ENCODE measurements at places on chromosomes 1 and 21.
A peak's percentile ranks its signal among the peaks of the same experiment; 100 is the strongest.

GRCh38 chr1:99305626-99306025 lies 41.3 kb downstream of the PLPPR4 start:
- DNase-seq, result no peak

GRCh38 chr1:226643177-226643576 lies 94.6 kb downstream of the STUM start:
- peak; percentile 71 for DNase-seq

DNA sequence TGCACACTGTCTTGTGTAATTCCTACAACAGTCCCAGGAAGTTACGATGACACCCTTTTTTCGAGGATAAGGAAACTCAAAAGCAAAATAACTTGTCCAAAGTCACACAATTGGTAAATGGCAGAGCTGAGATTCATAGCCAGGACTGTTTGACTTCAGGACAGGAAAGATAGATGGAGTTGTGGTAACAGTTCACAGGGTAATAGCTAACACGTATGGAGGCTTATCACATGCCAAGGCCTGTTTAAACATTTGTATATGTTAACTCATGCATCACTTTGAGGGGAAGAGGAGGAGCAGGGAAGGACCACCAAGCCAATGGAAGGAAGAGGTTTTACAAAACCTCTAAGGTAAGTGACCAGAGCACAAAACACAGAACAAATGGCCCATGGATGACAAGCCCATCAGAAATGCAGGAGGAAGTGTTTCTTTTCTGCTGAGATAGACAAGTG lies 2.8 kb downstream of the DHCR24 start:
- no peak for DNase-seq

DNA sequence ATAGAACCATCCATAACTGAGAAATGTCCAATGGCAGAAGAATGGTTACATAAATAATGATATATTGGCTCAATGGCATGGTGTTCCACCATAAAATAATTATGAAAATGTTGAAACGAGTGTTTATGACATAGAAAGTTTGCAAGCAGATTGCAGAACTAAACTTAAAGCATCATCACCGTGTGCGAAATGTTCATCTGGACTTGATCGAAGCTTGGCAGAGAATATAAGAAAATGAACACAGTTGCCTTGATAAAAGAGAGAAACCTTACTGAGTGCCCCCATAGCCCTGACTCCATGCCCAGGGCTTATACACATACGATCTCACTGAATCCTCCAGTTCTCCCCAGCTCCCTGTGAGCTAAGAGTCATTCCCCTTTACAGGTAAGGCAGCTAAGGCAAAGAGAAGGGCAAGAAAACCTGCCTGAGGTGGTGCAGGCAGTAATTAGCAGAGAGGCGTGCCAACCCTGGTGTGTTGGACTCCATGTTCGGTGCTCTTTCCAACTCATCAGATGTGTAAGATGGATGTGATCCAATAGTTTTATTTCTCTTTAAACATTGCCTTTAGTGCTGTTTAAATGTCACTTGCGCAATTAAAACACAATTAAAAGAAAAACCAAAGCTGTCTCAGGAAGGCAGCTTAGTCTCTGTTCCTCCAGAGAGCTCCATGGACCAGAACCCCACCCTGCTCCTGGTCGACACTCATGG lies 21.8 kb upstream of the SPOCD1 start:
- no peak for DNase-seq

GRCh38 chr1:2228694-2229036 lies 546 bp downstream of the SKI start:
- DNase-seq, result no peak
